ENCODE measurements at places on chromosomes 12 and 14. TPM values are rescaled to one million over a fixed set of nuclear protein-coding genes. Genes with fewer than 3 reads are reported as not detected.

ITGA7 gene
- total RNA-seq: 301 TPM

IQSEC3 gene
- total RNA-seq: 0.58 TPM

SDR9C7 gene
- not detected for total RNA-seq

SYNJ2BP gene
- total RNA-seq: 34.7 TPM

ATP5MC2 gene
- total RNA-seq: 349 TPM

KRT76 gene
- total RNA-seq: not detected

TSPAN19 gene
- not detected for total RNA-seq

RNU4-1 gene
- total RNA-seq: 1,144 TPM

KDM2B gene
- 11.5 TPM for total RNA-seq

IFT81 gene
- total RNA-seq: 5.6 TPM

FAM186B gene
- total RNA-seq: 0.44 TPM

CPNE6 gene
- total RNA-seq: not detected

MIP gene
- total RNA-seq: not detected

SLC2A14 gene
- total RNA-seq: 0.08 TPM
